ENCODE measurements at places on chromosomes 1 and 21.

DNA sequence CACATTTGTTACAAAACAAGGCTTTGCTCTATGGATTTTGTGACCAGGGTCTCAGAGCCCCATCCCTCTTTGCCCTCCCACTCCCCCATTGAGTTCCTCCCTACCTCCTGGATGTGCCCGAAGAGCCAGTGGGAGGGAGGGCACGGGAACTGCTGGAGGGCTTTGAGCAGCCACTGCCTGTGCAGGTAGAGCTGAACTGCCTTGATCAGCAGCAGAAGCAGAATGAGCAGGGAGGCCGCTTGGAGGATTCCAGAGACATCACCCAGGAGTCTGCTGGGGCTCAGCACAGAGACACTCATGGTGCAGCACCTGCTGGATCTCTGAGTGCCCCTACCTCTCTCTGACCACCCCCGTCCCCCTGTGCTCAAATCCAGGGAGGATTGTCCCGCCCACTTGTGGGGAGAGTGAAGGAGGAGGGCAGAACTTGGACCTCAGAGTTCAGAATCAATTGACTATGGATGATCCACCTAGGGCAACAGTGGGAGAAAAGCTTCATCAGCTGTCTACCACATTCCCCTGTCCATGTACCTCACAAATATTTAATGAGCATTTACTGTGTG is at the start of gene CYP4A11:
CYP4A11 (minus strand) TSS at position 342 of the 560 bp plus-strand sequence; CDS start at position 299, 43 bp downstream.
- DNase-seq, result no peak

- no peak for DNase-seq
Measured at GRCh38 chr1:26094677-26095383, 16.8 kb upstream of the PDIK1L start.

DNA sequence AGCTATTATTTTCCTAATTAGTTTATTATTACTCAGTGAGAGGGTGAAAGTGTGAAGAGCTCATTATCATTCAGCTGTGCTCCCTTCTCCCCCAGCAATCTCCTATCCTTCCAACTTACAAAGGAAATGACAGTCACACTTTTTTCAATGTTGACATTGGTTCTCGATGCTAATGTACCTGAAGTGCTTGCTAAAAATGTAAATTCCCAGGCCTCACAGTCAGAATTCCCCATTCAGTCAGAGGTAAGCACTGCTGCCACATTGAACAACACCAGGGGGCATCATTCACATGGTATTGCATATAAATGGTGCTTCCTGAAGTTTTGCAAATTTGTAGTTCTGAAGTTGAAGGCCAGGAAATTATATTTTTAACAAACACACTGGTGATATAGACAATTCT is 132.7 kb upstream of the FOXD3 start:
- no peak for DNase-seq

GRCh38 chr1:150155413-150156071 is 5.8 kb downstream of the PLEKHO1 start:
- no peak for DNase-seq

DNA sequence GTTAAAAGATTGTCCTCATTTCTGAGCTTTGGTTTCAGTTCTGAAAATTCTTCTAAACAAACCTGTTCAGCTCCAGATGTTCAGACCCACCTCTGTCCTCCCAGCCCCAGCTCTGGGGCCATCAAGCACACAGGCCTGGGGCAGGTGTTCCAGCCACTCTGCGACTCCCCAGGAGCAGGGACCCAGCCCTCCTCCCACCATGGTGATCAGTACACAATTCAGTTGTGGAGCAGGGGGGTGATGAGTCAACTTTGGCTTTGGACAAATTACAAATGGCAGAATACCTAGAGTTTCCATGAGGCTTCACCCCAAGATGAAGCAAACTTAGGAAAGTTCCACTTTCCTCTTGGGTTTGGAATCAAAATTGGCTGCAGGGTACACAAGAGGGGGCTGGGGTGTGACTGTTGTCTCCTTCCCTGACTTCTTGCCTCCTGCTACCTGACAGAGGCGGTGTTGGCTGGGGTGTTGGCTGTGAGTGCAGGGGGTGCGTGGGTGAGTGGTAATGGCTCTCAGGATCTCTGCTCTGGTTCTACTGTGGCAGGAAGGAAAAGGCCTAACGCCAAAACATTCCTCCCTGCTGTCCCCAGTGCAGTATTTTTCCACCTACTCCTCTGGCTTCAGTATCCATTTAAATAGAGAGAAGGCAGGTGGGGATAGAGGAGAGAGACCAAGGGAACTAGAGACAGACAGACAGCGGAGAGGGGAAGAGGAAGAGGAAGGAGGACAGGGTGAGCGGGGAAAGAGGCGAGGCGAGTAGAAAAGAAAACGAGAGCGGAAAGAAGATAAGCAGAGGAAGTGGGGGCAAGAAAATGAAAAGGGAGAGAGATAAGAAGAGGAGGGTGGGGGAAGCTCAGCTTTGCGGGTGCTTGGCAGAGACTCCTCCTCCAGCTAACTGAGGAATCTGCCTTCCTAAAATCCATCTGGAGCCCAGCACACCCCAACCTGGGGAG is 20.6 kb upstream of the LRRN2 start:
- DNase-seq, result no peak

DNA sequence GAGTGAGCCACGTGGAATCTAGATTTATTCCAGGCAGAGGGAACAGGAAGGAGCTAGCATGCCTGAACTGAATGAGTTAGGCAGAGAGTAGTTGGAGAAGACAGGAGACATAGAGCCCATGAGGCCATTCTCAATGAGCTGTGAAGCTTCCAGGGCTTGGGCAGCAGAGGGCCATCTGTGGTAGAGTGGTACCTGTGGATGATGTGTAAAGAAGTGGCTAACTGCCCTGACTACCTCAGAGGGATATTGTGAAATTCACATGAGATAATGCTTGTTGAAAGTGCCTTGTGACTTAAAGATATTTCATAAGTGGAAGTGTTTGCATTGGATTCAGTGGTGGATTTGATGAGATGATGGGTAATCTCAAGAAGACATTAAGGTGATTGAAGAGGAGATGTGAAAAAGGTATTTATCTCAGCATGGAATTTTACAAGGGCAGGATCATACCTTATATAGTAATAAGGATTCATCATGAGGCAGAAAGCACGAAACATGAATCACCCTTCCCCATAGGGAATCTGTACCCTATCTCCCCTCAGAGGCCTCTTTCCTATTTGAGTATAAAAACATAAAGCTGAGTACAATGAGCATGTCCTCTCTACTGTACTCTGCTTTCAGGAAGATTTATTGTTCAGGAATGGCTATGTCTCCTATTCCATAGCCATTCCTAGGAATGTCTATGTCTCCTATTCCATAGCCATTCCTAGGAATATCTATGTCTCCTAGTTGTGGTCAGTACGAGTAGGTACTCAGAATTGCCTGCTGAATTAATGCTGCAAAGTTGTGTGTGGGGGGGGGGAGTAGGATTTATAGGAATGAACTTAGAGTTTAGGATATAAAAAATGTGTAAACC is 146.8 kb downstream of the PAPPA2 start:
- no peak for DNase-seq

- DNase-seq, result no peak
Measured at GRCh38 chr1:7680955-7681268, 90.2 kb upstream of the VAMP3 start.

DNA sequence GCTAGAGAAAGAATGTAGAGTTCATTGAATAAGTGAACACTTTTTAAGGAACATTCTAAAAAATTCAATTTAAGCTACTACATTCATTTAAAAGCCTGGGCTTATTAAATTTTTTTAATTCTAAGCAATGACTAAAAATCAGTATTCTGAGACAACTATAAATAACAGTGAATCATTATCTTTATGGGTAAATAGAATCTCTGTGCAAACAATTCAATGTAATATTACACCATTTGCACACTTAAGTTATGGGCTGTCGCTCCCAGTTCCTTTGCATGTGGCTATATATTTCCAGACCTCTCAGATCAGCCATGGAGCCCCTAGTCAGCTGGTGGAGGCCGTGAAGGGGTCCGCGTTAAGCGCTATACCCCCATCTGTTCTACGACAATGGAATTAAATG is 65.1 kb downstream of the KCNK1 start:
- DNase-seq, result no peak

DNA sequence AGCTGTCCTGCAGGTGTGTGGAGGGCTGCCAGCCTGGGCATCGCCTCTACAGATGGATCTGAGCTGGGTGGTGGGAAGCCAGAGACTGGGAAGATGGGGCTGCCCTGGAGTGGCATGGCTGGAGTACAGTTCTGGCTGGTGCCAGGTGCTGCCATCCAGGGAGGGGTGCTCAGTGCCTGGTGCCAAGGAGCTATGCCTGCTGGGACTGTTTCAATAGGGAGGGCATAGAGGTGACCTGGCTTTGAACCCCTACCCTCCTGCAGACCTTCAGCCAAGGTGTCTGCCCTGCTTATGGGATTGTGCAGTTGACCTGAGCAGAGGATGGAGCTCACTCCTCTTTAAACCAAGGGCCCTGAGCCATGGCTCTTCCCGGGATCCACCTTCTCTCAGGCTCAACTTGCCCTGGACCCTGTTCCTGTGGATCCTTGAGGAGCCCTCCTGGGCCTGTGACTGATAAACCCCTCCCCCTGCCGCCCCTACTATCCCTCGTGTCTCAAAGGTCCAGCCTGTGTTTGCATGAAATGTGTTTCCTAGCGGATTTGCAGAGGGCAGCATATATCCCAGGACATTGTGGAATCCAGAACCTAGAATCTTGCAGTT is 48.7 kb downstream of the PTPRU start:
- no peak for DNase-seq

GRCh38 chr21:39576518-39577128 is 36.1 kb upstream of the B3GALT5 start:
- no peak for DNase-seq

GRCh38 chr1:3306583-3307291 is 147.7 kb upstream of the ARHGEF16 start:
- DNase-seq, result peak; percentile 16

DNA sequence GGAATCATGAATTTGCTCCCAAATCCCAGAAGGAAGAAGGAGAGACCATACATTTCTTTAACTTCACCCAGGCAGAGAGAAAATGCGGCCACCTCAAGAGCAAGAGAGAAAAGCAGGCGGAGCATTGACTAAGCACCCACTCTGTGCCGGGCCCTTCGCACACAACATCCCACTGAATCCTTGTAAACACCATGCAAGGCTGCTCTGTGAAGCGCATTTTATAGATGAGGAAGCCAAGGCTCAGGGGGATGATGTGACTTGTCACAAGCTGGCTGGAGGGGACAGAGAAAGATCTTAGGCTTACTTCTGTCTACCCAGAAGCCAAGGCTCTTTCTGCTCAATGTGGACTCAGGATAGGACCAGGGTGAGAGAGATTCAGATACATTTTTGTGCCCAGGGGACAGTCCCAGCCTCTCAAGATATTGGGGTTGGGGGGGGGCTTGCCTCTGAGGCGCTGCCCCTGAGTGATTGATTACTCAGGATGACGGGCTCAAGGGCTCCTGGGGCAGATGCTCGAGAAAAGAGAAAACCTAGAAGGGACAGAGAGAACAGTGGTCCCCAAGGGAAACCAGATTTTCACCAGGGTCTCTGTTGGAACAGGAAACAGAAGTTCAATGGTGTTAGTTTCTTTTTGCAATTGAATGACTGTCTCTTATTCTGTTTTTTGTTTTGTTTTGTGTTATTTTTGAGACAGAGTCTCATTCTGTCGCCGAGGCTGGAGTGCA is 19.5 kb downstream of the PADI2 start:
- no peak for DNase-seq

DNA sequence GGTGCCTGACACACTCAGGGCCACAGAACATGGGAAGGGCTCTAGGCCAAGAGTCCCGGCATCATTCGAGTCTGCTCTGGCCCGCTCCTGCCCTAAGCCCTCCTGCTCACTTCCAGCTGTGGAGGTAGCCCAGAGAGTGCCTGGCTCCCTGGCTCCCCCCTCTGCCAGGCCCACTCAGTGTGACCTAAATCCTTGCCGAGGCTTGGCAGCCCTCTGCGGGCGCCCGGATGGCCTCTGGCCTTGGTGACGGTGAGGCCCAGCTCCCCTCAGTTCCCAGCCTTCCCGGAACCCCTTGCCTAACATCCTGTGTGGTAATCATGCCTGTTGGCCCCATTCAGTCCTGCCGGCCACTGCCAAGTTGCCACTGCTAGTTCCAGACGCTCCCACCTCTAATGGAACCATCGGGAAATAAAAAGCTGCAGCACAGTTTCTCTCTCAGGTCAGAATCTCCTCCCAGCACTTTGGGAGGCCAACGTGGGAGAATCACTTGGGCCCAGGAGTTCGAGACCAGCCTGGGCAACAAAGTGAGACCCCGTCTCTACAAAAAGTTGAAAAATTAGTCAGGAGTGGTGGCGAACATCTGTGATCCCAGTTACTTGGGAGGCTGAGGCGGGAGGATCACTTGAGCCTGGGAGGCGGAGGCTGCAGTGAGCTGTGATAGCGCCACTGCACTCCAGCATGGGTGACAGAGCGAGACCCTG is 1.2 kb upstream of the H6PD start:
- DNase-seq, result no peak

DNA sequence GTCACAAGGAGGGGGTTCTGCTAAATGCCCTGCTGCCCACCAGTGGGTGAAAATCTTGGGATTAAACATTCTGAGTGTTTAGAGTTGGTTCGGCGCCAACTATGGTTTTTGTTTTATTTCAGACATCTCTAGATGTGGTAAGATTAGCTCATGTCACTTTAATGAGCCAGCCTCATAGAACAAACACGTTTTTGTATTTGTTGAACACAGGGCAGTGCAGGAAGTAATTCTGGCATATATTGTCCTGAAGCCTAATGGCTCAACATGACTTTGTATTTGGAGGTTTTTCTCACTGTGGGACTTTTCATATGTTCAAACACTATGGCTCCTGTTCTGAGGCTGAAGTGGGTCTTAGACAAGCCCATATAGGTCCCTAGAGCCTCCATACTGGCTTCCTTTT is 107.8 kb downstream of the NGF start:
- peak; percentile 48 for DNase-seq

All from SW480 (cell line).